Skin of body (tissue), 3 donors: ENCODE measurements at places on chromosomes 12 and 14. TPM values are rescaled to one million over a fixed set of nuclear protein-coding genes. Genes with fewer than 3 reads are reported as not detected.

DNA sequence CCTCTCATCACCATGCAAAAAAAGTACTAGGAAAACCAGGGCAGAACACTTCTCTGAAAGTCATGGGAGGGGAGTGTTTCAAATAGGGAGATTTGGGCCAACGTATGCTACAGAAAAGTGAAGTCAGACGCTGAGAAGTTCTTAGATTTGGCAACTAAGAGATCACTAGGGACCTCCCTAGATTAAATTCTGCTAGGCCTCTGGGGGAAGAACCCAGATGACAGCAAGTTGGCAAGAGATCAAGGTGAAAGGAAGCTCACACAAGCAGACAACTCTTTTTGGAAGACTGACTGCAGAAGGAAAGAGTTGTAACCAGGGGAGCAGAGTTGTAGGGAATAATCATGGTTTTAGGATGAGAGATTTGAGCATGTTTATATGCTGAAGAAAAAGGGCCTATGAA is 20.7 kb downstream of the IQSEC3 start:
- DNase-seq = no peak

GRCh38 chr14:94653321-94653720 is 41.1 kb downstream of the SERPINA3 start:
- DNase-seq = no peak

DNA sequence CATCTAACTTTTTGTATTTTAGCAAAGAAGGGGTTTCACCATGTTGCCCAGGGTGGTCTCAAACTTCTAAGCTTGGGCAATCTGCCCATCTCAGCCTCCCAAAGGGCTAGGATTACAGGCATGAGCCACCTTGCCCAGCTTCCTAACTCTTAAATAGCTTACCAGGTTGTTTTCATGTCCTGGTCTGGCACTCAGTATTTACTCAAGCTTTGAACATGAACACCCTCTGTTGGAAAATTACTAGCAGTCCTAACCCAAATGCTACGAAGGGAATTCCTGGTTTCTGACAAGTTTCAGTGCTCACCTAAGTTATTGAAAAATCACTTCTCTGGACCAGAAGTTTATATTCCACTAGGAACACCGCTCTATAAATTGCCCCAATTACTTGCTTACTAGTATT is 32.5 kb upstream of the GCH1 start:
- no peak for DNase-seq

DNA sequence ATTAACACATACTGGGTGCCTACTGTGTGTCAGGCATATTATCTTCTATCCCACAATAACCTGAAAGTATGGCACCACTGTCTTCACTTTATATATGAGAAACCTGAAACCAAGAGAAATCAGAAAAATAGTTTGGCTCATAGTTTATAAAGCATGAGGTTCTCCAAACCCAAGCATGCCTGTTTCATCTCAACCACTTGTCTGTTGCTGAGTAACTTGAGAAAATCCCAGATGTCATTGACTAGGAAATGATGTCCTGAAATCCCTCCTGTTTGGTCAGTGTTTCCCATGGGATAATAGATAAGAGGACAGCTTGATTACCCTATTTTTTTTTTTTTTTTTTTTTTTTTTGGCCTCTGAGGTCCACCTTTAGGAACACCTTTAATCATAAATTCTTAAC is 2.6 kb upstream of the IFNG-AS1 start:
- no peak for DNase-seq

GRCh38 chr12:89481213-89481914 is 43.2 kb downstream of the GALNT4 start:
- DNase-seq = no peak

Gene SLC6A12
- 0.10 TPM for total RNA-seq

Gene SLCO1B1
- total RNA-seq = not detected

Gene AJUBA
- 44.7 TPM for total RNA-seq

Gene AQP2
- not detected for total RNA-seq

Gene TCL1B
- not detected for total RNA-seq

Gene KRT79
- total RNA-seq = 68.7 TPM

Gene FOXN4
- total RNA-seq = 0.10 TPM
